ENCODE measurements at places on chromosomes 5 and 9. TPM values are rescaled to one million over a fixed set of nuclear protein-coding genes. Genes with fewer than 3 reads are reported as not detected.

The DNM1 gene
- polyA plus RNA-seq = 19.3 TPM

The MAT2B gene
- polyA plus RNA-seq = 41.7 TPM

The LRRTM2 gene
- 0.39 TPM for polyA plus RNA-seq

The SAXO1 gene
- polyA plus RNA-seq = not detected

The UBE2QL1 gene
- not detected for polyA plus RNA-seq
